ENCODE measurements at places on chromosomes 6 and 20.

DNA sequence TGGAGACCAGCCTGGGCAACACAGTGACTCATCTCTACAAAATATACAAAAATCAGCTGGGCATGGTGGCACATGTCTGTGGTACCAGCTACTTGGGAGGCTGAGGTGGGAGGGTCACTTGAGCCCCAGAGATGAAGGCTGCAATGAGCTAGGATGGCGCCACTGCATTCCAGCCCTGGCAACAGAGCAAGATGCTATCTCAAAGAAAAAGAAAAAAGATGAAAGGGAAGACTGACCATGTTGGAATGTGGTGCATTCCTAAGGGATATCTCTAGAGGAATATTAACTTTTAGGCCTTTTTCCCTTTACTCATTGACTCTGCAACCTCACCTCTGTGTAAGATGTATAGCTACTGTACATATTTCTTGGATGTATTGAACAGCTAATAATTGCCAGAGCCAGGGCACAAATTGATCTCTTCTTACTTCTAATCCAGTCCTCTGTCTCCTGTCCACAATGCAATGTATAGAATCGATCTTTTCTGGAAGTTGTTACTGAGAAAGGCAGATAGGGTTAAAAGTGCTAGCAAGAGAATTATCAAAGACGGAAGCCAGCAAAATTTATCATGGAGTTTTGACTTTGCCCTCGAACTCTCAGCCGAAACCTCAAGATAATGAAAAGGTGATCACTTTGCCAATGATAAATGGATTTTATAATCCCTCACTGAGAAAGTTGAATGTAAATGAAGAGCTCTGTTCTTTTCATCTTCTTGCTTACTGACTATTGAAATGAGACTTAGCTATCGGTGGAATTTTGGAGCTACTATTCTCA lies 46.3 kb downstream of the GCNT2 start:
- DNase-seq: peak; percentile 22

DNA sequence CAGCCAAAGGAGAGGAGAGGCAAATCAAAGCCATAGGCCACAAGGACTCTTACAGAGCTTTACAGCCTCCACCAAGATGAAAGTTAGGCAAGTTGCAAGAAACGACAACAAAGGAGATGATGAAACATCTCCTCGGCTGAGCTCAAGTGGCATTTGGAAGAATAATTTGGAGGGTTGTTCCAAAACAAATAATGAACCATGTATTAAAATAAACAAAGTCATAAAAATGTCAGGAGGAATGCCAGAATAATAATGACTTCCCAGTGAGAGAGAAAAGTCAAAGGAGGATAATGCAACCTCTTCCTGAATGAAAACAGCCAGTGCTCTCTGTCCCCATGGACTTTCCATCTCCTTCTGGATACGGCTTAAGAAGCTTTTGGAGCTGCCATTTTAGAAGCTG lies 371.4 kb upstream of the ID4 start:
- DNase-seq: peak; percentile 40

GRCh38 chr6:138331984-138332383 lies 45.7 kb upstream of the SMIM28 start:
- DNase-seq: no peak

GRCh38 chr20:33897313-33897912 lies 86.3 kb downstream of the CHMP4B start:
- DNase-seq: peak; percentile 20

DNA sequence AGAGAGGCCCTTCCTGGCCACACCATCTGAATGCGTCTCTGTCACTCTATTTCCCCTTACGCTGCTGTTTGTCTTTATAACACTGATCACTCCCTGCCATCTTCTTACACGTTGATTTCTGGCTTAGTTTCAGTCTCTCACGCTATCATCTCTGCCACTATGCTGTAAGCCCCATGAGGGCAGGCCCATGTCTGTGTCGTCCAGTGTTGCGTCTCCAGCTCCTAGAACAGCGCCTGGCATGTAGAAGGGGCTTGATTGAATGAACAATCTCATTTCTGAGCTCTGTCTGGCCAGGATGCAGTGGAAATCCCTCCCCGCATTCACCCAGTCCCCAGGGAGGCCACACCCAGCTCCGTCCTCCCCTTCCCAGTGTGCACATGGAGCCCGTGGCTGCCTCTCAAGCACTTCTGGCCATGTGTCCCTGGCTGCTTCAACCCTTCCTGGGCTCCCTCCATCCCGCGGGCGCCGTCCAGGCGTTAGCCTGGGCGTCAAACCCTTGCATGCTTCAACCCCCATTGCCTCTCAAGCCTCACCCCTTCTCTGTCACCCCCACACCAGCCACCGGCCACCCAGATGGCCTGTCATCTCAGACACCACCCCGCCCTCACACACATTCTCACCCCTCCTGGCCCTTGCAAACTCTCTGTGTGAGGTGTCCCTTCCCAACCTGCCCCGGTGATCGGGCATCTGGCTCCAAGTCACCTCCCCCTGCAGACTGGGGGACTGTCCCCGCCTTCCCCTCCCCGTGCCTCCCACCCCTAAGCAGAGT lies 71.1 kb downstream of the SRC start:
- no peak for DNase-seq

GRCh38 chr20:15772826-15773225 lies 800.4 kb downstream of the KIF16B start:
- no peak for DNase-seq

DNA sequence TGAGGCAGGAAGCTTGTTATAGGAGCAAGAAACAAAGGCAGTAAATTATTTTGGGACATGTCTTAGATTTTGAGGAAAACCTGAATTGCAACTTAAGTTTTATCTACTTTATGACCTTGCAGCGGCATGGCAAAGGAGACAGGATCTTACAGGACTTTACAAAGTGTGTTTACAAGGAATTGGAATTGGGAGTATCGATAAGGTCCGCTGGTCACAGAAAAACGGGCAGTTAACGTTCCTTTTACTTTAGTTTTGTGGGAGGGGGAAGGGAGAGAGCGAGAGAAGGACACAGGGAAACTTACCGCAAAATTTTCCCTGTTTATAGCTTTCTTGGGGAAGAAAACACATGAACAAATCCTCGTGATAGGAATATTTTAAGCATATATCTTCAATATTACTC lies 1607.2 kb downstream of the GRIK2 start:
- peak; percentile 52 for DNase-seq

- peak; percentile 91 for DNase-seq
Observed at GRCh38 chr20:44728801-44729443, 13.8 kb downstream of the CCN5 start.

All from ELR (cell line).